ENCODE measurements at places on chromosomes 12 and 14.

- no peak for DNase-seq
These were observed 40.0 kb downstream of the BTG1 start for GRCh38 chr12:92105676-92106075.

- no peak for DNase-seq
These were observed at the start of gene SLC25A21 for GRCh38 chr14:37172024-37172869. Gene SLC25A21 (minus strand): TSS chr14:37172606.

GRCh38 chr14:79820866-79821535 is 390.3 kb downstream of the DIO2 start:
- DNase-seq: no peak

GRCh38 chr12:47709671-47710070 is 3.8 kb upstream of the RPAP3 start:
- DNase-seq: no peak

DNA sequence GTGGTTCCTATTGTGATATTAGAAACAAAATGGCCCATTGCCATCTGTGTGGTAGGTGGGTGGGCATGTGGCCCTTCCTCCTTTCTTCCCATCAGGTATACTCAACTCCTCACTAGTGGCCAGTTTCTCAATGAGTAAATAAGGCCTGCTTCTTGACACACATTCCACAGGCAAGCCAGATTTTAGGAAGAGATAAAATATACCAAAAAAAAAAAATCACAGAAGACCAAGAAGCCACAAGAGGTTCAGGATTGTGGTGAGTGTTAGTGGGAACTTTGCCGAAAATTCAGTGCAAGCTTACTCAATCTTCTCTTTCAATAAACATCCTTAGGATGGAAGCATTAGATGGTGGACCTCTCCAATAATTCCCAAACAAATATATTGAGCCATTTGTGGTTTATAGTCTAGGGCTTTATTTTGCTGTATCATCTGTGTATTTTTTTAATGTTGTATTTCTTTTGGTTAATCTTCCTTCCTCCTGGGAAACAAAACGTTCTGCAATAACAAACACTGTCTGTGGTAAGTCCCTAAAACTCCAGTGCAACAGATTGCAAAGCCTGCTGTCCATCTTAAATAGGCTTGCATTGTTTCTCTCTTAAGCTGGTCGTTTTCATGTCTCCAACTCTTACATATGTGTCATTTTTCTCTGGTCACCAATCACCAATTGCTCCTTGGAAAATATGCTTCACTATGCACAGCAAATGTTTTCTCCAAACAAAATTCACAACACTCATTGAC is 289.9 kb upstream of the KITLG start:
- no peak for DNase-seq

DNA sequence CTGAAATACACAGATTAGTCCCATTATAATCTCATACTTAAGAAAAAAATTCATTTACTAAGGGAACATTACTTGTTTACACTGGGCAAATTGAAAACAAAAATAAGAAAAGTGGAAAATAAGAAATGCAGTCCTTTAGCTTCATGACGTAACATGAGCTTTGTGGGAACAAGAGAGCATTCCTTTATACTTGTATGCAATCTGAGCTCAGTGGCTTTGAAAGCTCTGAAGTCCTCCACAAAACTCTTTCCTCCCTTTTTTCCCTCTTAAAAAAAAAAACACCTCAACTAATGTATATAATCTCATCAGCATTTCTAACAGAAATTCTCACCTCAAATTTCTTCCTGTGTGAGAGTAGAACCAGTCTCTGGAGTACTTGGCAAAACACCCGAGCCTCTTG is 76.9 kb upstream of the OTX2 start:
- no peak for DNase-seq
